ENCODE measurements at places on chromosomes 6 and 20.

DNA sequence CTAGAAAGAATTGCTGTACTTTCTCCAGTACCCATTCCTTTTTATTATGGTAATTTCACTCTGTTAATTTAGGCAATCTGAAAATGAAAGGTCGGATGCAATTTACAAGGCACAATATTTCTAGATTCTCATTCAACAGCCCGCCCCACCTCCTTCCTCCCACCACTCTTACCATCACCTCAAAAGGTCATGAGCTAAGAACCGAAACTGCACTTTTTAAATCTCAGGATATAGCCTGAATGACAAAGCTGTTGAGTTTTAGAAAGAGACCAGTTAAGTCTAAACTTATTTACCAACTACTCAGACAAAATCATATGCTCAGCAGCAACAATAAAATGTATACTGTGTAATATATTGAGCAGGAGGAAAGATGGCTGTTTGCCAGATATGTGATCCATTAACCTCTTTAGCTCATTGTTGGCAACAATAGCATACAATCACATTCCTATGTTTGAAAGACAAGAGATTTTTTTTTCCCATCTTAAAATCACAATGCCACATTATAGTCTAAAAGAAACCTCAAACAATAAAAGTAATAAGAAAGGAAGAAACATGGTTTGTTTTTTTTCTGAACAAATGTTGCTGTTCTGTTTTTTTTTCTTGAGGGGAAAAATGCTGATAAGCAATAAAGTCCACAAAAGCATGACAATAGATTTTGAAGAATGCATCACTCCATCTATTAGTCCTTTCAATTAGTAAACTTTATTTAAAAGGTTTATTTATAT is 1.6 kb upstream of the HS3ST5 start:
- no peak for DNase-seq

GRCh38 chr6:39302011-39302410 is 12.2 kb downstream of the KCNK17 start:
- no peak for DNase-seq

DNA sequence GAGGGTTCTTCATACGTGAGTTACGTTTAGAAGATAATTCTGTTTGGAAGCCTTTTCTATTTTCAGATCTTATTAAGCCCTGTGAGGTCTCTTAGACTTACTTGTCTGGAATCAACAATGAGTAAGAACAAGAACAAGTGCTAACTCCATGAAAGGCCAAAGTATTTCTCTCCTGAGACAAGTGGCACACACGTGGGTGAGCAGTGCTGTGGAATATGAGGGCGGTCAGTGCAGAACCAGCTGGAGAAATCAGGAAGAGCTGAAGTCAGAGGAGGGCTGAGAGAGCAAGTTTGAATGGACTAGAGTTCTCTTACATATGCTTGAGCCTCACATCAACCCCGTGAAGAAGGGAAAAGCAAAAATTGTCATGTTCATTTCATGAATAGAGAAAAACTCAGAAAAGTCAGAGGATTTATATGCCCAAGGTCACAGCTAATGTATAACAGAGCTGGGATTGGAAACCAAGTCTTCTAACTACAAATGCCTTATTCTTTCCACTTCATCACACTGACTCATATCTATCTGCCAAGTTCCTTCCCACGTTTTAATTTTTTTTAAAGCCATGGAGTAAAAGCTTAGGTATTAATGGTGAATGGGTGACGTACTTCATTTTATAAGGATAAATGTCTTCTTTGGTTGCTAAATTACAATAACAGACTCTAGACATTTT is 201.3 kb upstream of the DTNBP1 start:
- DNase-seq: no peak

DNA sequence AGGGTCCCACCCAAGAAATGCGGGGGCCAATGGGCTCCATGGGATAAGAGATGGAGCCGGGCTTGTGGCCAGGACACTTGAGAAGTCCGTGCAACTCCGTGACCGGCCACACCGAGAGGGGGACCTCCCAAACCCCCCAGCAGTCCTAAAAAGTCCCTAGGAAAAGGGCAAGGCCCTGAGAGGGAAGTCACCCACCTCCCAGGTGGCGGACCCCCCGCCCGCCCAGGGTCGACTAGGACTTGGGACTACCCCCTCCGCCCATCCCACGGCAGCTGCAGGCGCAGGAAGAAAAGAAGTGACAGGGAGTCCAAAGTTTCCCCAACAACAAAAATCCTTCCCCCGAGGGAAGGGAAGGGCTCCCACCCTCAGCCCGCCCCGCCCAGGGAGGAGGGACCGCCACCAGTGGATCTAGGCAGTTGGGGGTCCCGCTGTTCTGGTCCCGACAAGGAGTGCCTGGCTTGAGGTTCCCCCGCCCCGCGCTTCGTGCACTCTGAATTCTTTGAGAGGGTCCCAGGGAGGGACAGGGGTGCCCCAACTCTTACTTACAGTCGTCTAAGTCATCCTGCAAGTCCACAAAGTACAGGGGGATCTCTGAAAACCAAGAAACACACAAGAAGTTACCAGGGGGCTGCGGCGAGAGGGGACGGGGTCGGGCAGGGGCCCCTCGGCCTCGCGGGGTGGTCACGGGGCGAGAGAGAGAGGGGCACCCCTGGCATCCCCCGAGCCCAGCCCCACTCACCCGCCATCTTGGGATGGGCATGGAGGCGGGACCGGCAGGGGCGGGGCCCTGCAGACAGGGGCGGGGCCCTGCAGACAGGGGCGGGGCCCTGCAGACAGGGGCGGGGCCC is 611 bp upstream of the RAB22A start:
- DNase-seq: no peak

DNA sequence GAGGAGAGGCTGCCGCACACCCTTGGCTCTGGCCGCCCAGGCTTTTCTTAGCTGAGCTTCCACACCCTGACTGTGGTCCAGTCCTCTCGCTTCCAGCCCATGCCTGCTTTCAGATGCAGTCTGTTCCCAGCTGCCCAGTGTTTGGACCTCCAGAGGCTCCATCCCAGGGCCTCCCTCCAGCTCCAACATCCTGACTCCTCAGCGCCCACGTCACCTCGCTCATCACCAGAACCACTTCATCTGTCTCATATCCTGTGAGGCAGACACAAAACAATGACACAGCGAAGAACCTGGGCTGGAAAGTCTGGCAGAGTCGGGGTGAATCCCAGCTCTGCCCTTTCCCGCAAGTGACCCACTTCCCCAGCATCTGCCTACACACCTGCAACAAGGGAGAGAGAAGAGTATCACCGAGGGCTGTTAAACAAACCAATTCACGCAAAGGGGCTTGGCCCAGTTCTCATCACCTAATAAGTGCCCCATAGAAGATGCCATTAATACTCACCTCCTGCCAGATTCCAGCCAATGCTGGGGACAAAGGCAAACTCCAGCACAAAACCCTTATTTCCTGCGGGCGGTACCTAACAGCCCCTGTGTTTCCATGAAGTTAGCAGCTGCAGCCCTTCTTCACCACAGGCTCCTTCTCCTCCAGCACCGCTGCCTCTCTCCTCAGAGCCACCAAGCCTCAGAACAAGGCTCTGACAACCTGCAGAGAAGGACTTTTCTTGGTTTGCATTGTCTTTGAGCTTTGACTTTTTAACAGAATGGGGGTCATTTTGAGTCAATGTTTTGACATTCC is 133.4 kb upstream of the CDH4 start:
- DNase-seq: no peak

GRCh38 chr6:11228935-11229654 is 3.4 kb downstream of the NEDD9 start:
- no peak for DNase-seq

DNA sequence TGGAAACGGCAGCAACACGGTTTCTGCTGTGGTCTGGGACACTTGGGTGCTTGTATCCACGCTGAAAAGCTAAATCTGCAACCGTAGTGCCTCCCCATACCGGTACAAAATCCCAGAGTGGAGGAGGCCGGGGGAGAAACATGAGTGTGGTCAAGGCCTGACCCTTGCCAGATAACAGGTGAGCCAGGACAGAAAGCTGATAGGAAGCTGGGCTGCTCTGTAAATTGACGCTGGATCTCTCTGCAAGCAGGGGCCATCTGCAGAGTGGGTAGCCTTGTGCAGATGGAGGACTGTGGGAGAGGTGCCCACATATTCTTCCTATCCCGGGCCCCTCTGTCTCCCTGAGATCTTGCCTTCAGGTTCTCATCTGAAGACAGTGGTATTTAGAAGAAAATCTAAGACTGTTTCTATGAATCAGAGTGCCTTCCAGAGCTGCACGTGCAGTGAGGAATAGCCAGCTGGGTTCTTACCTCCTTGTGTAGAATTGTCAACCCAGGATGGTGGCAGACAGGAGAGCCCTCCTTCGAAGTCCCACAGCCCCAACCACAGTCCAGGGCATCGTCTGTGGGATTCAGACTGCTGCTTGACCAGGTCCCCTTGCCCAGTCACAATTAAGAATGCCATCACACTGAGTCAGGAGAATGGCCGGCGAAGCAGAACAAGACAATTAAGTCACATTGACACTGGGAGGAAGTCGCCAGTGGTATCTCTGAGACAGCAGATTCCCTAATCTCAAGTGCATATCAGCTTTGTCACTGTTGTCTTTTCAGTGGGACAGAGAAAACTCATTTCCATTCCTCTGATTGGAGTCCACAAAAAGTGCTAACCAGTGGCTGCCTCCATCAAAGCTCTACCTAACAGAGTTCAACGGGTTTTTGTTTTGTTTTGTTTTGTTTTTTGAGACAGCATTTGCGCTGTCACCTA is 100.0 kb upstream of the RIPOR2 start:
- DNase-seq: peak; percentile 40

- no peak for DNase-seq
Observed at GRCh38 chr6:25132934-25133333, 146.2 kb upstream of the CARMIL1 start.

GRCh38 chr6:56683882-56684281 is 41.2 kb upstream of the DST start:
- DNase-seq: no peak

DNA sequence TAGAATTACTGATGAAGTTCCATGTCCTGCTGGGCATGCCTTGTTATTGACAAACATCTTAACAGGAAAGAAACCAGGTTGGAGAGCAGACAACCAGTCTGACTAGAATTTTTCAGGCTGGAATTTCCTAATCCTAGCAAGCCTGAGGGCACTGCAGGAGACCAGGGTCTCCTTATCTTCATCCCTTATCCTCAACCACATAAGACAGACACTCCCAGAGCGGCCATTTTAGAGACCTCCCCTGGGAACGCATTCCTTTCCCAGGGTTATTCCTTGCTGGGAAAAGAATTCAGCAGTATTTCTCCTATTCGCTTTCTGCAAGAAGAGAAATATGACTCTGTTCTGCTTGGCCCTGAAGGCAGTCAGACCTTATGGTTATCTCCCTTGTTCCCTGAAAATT is 803.7 kb downstream of the GRIK2 start:
- no peak for DNase-seq

- no peak for DNase-seq
Observed at GRCh38 chr6:77462359-77463307, 658 bp downstream of the HTR1B start.

- DNase-seq: no peak
Observed at GRCh38 chr6:129661536-129662405, 48.2 kb downstream of the ARHGAP18 start.

DNA sequence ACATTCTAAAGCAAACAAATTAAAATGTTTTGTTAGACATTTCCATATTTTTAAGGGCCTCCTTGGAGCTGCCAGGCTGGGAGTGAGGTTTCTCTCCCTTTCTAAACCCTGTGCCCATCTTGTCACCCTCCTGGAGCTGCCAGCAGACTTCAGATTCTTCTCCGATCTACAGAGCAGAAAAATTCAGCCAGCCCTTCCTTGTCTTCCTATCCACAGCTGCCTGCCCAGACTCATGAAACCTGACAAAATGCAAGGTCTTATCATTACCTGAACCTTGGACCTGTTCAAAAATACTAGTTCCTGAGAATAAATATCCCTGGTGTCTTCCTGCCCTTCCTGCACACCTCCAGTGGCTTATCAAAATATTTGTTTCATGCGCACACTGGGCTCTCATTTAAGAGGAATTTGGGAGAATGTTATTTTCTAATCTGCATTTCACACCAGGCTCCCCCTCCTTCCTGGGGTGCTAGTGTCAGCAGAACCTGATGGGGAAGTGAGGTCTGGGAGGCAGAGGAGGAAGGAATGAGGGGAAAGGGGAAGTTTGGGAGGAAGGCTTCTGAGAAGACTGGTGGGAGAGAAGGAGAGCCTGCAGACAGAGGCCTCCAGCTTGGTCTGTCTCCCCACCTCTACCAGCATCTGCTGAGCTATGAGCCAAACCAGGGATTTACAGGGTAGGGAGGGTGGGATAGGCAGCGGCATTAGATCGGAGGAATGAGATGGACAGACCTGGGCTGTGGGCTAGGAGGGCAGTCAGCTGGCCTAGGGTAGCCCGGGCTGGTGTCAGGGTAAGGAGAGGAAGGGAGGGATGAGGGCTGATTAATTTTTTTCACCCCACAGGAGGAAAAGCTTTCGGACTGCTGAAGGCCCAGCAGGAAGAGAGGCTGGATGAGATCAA is at the start of gene AIF1:
Gene AIF1, plus strand, starts transcription at position 551 of the 895 bp plus-strand sequence. Its CDS starts 96 bp downstream, at position 647.
- DNase-seq: no peak

DNA sequence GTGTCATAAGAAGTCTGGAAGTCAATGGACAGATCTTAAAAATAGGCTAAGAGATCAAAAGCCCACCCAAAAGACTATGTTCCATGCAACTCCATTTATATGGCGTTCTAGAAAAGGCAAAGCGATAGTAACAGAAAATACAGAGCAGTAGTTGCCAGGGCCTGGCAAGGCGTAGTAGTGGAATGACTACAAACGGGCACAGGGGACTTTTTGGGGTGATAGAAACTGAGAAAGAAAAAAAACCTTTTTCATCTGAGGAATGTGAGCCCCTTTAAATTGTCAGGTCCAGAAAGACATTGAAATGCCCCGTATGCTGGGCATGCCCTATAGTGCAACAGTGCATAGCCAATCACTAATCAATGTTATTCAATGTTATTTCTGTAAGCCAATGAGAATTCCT is 47.2 kb upstream of the FAM50B start:
- no peak for DNase-seq

DNA sequence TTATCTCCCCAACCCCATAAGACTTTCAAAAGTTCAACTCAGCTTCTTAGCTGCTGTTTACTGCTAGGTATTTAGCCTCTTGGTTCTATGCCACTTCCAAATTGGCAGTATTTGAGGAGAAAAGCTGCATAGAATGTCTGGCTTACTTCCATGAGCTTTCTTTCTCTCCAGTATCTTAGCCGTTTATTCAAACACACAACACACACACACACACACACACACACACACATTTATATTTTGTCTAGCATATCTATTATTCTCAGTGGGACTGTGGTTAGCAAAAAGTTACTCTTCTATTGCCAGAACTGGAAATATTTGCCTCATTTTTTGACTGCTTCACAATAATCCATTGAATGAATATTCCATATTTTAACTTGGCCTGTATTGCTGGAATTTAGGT is 634.2 kb upstream of the IMPG1 start:
- DNase-seq: no peak

- no peak for DNase-seq
Observed at GRCh38 chr6:3348821-3349220, 90.1 kb downstream of the PSMG4 start.

- no peak for DNase-seq
Observed at GRCh38 chr6:139595183-139595582, 220.7 kb upstream of the CITED2 start.

All from CD4-positive, alpha-beta T cell treated with Interleukin-2 at 100 ng/mL for 4 hours (primary cell).